ENCODE measurements at places on chromosomes 6 and 20.
A peak's percentile ranks its signal among the peaks of the same experiment; 100 is the strongest.

GRCh38 chr20:34375977-34376430 is 12.9 kb downstream of the ITCH start:
- no peak for DNase-seq

DNA sequence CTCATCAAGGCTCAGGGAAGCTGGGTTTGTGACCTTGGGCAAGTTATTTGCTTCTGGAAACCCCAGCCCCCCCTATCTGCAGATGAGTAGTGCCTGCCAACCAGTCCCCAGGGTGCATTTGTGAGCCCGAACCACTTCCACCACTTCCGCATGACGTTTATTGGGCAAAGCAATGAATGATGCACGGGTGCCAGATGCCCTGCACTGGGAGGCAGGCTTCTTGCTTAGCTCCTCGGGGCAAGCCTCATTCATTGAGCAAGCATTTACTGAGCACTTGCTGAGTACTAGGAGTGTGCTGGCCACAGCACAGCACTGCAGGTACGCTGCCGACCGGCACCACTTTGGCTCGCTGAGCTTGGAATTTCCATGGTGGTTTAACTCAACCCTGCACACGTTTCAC is 60.2 kb downstream of the GNAS-AS1 start:
- no peak for DNase-seq

DNA sequence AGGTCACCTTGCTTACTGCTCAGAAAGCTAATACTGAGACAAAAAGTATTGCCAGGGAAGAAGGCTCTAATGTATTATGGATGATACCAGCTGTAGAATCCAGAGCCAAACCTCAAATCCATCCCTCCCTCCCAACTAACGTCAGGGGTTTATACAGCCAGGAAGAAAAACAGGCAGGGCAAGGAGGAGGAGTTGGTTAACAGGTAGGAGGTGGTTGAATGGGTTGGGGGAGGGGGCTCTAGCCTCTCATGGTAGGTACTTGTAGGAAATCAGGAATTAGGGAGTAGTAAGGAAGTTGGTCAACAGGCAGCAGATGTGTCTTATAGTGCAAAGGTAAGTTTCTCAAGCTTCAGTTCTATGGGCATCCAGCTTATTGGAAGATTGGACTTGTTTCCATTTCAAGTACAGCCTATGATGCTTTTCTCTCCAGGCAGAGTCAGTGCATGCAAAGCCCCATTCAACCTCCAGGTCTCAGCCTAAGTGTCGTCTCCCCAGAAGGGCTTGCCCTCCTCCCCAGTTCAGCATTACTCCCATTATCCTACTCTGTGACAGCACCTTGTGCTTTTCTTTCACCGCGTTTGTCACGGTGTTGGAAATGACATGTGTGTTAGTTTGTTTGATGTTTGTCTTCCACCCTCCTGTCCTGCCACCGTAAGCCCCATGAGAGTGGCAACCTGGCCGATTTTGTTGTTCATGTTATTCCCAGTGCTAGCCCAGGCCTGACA is 38.1 kb downstream of the PNLDC1 start:
- no peak for DNase-seq

DNA sequence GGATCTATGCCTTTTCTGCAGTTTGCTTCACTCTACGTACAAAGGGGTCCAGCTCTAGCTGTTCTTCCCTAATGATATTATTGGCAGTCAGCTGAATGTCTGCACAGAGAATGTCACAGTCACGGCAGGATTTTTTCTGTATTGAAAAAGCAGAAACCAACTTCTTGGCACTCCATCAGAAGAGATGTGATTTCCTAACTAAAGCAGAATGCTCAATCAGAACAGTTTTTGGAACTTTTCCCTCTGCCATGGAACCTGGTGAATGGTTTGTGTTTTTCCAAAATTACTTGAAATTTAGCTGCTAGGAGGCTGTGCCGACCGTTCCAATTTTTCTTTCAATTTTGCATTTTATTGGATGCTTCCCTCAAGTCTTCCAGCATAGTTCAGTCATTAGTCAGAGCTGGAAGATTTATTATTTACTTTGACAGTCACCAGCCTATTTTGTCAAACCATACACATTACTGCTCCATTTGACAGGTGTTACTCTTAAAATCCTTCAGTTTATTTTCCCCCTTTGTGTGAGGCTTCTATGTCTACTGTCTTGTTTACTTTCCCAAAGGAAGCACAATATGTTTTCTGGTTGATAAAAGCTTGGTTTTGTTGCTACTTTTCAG is 259.6 kb upstream of the EPHA7 start:
- no peak for DNase-seq

DNA sequence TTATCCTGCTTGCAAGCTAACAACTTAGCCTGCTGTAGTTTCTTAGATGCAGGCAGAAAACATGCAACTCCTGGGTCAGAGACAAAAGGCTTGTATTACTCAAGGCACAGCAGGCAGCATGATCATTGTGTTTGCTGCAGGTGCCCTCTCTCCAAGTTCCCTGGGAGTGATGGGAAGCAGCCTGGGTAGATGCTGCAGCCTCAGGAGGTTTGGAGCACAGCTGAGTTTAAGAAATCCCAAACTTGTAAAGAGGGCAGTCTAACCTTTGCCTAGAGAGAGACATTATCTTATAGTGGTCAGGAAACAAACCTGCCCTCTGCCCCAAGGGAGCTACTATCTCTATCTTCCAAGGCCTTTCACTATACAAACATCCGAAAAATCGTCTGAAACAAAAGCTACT is 61.1 kb downstream of the PFDN4 start:
- no peak for DNase-seq

DNA sequence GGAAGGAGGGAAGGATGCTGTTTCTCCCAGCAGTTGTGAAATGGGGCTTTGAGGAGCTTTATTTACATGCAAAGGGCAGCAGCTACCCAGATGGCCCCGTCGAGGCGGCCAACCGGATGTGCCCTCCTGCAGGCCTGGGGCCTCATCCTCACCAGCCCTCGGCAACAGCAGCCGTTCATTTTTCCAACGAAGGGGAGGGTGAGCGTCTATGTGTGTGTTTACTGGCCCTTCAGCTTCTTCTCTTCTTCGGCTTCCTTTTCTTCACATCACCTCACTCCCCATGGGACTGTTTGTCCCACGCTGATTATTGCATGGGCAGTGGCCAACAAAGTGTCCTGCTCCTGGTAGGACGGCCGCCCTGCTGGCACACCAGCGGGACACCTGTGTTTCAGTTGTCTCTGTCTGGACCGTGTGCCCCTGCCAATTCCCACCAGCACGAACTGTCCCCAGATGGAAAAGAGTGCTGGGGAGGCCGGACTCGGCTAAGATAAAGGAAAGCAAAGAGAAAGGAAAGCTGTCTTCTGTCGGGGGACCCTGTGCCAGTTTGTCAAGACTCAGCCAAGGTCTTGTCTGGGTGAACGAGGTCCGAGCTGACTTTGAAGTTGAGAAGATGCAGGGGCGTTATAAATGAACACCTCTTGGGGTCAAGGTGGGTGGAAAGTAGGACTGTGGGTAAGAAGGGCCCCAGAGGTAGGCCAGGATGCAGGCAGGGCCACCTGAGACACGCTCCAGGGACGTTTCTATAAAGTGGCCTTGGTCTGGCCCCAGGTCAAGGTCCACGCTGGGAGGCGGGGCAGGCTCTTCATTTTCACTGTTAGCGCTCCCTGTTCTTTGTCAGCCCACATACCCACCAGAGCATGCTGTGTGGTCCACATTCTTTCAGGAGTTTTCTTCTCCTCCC is 57.0 kb downstream of the FAM50B start:
- DNase-seq = no peak

- no peak for DNase-seq
Observed at GRCh38 chr20:32777177-32777956, 15.2 kb downstream of the DNMT3B start.

- no peak for DNase-seq
Observed at GRCh38 chr6:84801250-84801649, 36.9 kb upstream of the TBX18 start.

GRCh38 chr6:35202066-35202546 is 11.7 kb upstream of the SCUBE3 start:
- DNase-seq = peak; percentile 10

DNA sequence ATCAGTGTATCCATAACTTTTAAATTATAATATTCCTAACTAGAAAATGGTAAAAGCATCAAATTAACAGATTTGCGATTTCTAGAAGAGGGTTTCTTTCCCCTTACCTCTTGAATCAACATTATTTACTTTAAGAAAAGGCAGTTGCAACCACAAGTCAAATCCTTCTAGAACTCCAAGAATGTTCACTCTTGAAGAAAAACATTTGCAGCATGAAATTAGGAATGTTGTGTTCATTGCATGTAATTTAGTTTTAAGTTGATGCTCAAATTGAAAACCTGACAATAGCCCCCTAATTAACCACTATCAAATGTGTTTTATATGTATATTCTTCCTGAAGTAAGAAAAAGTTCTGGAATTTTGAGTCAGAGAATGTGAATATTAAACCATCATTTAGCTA is 2.3 kb upstream of the REV3L start:
- DNase-seq = no peak

DNA sequence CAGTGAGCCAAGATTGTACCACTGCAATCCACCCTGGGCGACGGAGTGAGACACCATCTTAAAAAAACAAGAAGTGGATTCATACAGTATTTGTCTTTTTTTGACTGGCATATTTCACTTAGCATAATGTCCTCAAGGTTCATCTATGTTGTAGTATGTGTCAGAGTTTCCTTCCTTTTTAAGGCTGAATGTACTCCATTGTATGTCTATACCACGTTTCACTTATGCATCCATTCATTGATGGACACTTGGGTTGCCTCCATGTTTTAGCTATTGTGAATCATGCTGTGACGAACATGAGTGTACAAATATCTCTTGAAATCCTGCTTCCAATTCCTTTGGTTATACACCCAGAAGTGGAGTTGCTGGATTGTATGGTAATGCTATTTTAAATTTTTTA is 28.9 kb upstream of the FAM83D start:
- DNase-seq = no peak

GRCh38 chr20:10314198-10314597 is 95.6 kb downstream of the SNAP25 start:
- DNase-seq = no peak

DNA sequence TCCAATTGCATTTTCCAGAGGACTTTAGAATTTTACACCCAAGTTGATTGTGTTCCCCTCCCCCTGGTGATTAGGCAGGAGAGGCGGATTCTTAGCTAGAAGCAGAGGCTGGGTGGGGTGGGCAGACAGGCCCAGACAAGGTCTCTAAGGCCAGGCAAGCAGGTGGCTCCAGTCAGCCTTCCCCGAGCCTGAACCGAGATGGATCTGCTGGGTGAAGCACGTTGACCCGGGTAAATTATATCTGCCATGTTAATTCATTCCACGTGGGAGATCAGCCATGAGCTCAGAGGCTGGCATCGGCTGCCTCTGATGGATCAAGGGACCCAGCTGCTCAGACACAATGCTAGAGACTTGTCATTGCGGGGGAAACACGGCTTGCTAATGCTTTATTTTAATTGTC is 159.5 kb upstream of the MAFB start:
- DNase-seq = no peak

DNA sequence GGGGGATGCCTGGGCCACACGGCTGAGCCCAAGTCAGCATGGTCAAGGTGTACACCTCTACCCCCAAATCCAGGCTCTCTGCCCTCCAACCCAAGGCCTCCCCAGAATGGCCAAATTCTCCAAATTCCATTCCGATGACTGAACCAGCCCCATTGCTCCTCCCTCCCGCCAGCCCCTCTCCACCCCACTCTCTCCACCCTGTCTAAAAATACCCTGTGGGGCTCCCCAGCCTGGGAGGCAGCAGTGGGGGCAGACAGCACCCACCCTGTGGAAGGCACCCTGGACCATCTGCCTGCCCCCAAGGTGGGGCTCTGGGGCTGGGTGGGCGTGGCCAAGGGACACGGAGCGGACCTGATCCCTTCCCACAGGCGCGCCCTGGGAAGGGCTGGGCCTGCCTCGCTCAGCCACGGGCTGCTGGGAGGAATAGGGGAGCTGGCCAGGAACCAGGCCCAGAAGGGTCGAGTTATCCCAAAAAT is 11.4 kb downstream of the TEAD3 start:
- no peak for DNase-seq

GRCh38 chr20:57650756-57651483 is 30.7 kb upstream of the ZBP1 start:
- DNase-seq = no peak

- no peak for DNase-seq
Observed at GRCh38 chr20:25382704-25383370, 7.8 kb downstream of the ABHD12 start.

- no peak for DNase-seq
Observed at GRCh38 chr20:59812286-59813125, 120.9 kb downstream of the SYCP2 start.

- DNase-seq = peak; percentile 32
Observed at GRCh38 chr20:21615617-21616080, 89.8 kb upstream of the PAX1 start.

DNA sequence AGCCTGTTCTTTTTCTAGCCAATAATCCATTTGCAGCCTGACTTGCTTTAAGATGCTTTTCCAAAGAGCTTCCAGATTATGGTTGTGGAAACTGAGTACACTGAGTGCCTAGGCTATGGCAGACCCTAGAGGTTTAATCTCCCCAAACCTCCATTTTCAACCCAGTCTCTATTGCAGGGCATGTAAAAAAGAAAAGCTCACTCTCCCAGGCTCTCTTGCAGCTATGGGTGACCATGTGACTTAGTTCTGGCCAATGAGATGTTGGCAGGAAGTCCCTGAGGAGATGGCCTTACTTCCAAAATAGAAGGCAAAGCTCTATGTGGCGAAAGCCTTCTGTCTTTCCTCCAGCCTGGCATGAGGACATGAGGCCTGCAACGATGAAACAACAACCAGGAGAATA is 3.8 kb downstream of the PDRG1 start:
- DNase-seq = no peak
